Activated CD4-positive, alpha-beta memory T cell treated with anti-CD3 and anti-CD28 coated beads, Interleukin-2, amount 10 ng/mL, durations not matched to agents 7 days and 5 days (primary cell): ENCODE measurements at places on chromosomes 1 and 21.

- H3K4me3 ChIP-seq: no peak overlapping the region
- no peak for DNase-seq
- H3K36me3 ChIP-seq: no peaks in the 10 kb centered on the region
- peaks cover 3% of the 10 kb centered on the region for H3K4me1 ChIP-seq
- peaks cover 17% of the 10 kb centered on the region for H3K27me3 ChIP-seq
These were observed 5.4 kb downstream of the PBX1 start for GRCh38 chr1:164564378-164564777.

DNA sequence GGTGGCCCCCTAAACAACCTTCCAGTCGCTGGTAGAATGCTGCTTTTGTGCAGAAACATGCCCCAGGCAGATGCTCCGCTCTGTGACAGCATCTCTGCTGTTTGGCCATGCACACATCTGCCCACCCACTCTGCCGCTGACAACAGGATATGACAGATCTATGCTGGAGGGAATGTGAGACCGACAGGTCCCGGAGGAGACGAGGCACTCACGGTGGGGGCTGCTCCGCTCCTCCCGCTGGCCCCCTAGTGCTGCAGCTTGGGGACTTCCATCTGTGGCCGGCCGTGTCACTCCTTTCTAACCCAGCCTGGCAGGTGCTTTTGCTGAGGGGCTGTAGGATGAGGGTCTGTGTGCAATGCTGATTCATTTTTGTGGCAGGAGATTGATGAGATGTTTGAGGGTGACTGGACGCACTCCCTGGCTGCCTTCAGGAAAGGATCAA is 49.1 kb upstream of the DMRTB1 start:
- H3K27ac ChIP-seq: no peak overlapping the region
- no peak overlapping the region for H3K4me3 ChIP-seq
- peak; percentile 17 for DNase-seq
- H3K36me3 ChIP-seq: no peaks in the 10 kb centered on the region
- peaks cover 50% of the 10 kb centered on the region for H3K4me1 ChIP-seq

DNA sequence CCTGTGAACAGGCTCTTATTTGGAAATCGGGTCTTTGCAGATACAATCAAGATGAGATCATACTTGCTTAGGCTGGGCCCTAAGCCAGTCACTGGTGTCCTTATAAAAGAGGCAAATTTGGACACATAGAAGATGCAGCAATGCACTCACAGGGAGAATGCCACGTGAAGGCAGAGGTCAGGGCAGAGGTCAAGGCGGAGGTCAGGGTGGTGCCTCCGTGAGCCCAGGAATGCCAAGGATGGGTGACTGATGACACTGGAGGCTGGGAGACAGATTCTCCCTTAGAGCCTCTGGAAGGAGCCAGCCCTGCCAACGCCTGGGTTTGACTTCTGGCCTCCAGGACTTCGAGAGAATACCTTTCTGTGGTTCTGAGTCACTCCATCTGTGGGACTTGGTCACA is 22.8 kb upstream of the C1orf174 start:
- H3K27me3 ChIP-seq: no peaks in the 10 kb centered on the region
- no peak for DNase-seq
- no peak overlapping the region for H3K4me3 ChIP-seq
- H3K4me1 ChIP-seq: peaks cover 15% of the 10 kb centered on the region

- H3K27ac ChIP-seq: no peak overlapping the region
- DNase-seq: no peak
- no peaks in the 10 kb centered on the region for H3K36me3 ChIP-seq
- no peak overlapping the region for H3K4me3 ChIP-seq
These were observed 327.5 kb upstream of the POGK start for GRCh38 chr1:166511761-166512160.

DNA sequence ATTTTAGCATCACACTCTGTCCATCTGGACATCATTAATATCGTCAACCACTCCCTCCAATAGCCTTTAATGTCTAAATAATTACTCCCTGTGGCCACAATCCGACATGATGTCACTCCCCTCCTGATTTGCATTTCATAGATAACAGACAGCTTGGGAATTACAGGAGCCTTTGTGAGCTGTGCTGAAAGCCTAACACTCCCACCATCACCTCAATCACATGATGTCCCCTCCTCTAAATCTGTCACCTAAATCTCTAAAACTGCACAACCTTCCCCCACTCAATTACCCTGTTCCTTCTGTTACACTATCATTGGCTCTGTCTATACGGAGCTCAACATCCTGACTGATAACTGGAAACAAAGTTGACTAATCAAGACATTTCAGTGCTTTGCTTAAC is 14.3 kb downstream of the NHLH2 start:
- H3K27ac ChIP-seq: no peak overlapping the region
- no peak for DNase-seq
- H3K27me3 ChIP-seq: peaks cover 52% of the 10 kb centered on the region
- H3K4me1 ChIP-seq: peaks cover 8% of the 10 kb centered on the region

GRCh38 chr1:204746838-204747442 is 61.4 kb upstream of the LRRN2 start:
- no peak overlapping the region for H3K4me3 ChIP-seq
- H3K27ac ChIP-seq: no peak overlapping the region
- H3K4me1 ChIP-seq: no peaks in the 10 kb centered on the region
- peaks cover 14% of the 10 kb centered on the region for H3K27me3 ChIP-seq
- peak; percentile 52 for DNase-seq
- H3K36me3 ChIP-seq: no peaks in the 10 kb centered on the region

DNA sequence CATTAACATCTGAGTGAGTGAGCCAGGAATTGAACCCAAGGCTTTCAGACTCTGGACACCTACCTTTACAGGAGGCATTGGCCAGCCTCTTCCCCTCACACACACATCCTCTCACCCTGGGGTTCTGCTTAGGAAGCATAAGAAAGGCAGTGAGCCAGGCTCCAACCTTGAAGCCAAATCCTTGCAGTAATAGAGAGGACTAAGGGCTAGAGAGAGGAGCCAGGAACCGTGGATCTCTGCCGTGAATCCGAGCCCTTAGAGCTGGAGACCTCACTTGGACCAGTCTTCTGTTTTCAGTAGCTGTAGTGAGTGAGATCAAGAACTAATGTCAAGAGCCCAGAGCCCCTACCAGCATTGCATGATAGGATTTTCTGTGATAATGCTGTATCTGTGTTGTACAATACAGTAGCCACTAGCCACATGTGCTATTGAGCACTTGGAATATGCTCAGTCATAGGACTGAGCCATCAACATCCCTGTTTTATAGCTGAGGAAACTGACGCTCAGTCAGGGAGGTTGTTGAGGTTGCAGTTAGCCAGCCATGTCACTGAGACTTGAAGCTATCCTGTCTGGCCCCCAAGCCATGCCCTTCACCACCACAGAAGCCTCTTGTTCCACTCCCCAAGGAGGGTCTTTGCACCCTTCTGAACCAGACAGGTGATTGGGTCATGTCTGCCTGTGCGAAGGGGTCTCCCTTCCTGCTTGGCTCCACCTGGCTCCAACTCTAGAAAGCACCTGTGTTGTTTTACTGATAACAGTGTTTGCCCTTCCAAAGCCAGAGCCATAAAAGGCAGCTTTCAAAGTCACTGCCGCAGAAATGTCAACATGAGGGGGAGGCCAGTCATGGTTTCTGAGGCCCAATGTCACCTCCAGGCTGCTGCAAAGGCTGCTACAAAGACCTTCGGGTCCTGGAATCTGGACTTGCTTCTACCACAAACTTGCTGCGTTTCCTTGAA is 101.1 kb upstream of the JUN start:
- no peak overlapping the region for H3K27ac ChIP-seq
- H3K4me1 ChIP-seq: peaks cover 24% of the 10 kb centered on the region
- no peaks in the 10 kb centered on the region for H3K36me3 ChIP-seq
- no peak for DNase-seq
- H3K27me3 ChIP-seq: peaks cover 1% of the 10 kb centered on the region

GRCh38 chr1:190193508-190194115 is 284.1 kb downstream of the BRINP3 start:
- H3K27ac ChIP-seq: no peak overlapping the region
- no peaks in the 10 kb centered on the region for H3K36me3 ChIP-seq
- H3K27me3 ChIP-seq: no peaks in the 10 kb centered on the region
- no peak for DNase-seq
- no peak overlapping the region for H3K4me3 ChIP-seq

GRCh38 chr1:44217809-44218410 is 4.6 kb downstream of the DMAP1 start:
- no peaks in the 10 kb centered on the region for H3K27me3 ChIP-seq
- H3K4me3 ChIP-seq: no peak overlapping the region
- H3K27ac ChIP-seq: no peak overlapping the region

DNA sequence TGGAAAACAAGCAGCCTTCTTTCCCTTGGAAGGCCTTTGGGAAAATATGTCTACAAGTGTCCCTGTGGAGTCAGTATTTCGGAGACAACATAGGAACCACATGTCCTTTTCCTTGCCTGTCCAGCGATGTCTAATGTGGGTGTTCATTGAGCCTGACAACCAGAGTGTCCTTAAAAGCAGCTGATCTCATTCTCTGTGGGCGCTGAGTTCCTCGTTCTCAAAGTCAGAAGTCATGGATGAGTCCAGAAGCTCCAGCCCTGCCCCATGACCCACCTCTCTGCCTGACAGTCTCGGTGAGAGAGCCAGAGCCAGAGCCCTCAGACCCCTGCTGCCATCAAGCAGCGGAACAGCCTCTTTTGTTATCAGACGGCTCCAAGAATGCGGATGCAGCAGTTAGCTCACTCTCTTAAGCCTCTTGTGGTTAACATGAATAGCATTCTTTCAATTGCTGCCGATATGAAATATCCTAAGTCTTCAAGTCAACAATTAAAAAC is 329.2 kb downstream of the TGFB2 start:
- no peaks in the 10 kb centered on the region for H3K4me1 ChIP-seq
- no peaks in the 10 kb centered on the region for H3K36me3 ChIP-seq
- no peak overlapping the region for H3K4me3 ChIP-seq
- no peak for DNase-seq
- no peak overlapping the region for H3K27ac ChIP-seq

- H3K4me1 ChIP-seq: peaks cover 44% of the 10 kb centered on the region
- no peak overlapping the region for H3K27ac ChIP-seq
- H3K27me3 ChIP-seq: no peaks in the 10 kb centered on the region
- no peak overlapping the region for H3K4me3 ChIP-seq
- no peak for DNase-seq
These were observed 13.3 kb upstream of the TRAF3IP3 start for GRCh38 chr1:209742409-209743144.

DNA sequence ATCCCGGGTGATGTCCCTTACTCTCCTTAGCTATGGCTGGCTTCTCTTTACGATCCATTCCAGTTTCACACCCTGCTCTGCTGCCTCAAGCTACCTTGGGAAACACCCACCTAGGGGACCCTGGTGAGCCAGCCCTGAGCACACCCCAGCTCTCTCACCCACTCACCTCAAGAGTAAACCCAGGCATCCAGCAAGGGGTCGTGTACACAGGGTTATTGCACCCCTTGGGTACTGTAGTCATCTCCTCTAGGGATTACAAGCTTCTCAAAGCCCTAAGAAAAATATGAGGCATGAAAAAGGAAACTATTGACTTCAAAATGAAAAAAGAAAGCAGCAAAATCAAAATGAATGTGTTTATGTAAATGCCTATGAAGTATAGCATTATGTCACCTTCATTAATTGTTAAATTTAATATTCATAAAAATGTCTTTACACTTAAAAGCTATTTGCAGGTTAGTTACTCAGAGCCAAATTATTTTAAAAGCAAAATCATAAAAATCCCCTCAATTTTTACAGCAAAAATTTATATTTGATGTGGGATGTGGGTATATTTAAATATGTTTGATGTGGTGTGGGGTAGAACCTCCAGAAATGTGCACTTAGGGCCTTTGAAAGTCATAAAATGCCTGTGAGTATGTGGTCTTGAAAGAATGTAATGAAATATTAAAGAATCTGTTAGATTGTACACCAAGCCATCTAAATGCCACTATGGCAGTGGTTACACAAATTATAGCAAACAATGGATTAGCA is 190.3 kb downstream of the C1orf94 start:
- no peaks in the 10 kb centered on the region for H3K4me1 ChIP-seq
- H3K36me3 ChIP-seq: no peaks in the 10 kb centered on the region
- DNase-seq: no peak
- no peak overlapping the region for H3K27ac ChIP-seq
- no peak overlapping the region for H3K4me3 ChIP-seq

- H3K4me3 ChIP-seq: no peak overlapping the region
- DNase-seq: no peak
- H3K27ac ChIP-seq: no peak overlapping the region
- H3K36me3 ChIP-seq: no peaks in the 10 kb centered on the region
- H3K4me1 ChIP-seq: no peaks in the 10 kb centered on the region
- H3K27me3 ChIP-seq: peaks cover 1% of the 10 kb centered on the region
These were observed 56.2 kb upstream of the RASAL2 start for GRCh38 chr1:178037510-178038253.

- no peaks in the 10 kb centered on the region for H3K36me3 ChIP-seq
- H3K4me3 ChIP-seq: no peak overlapping the region
- no peak for DNase-seq
- H3K4me1 ChIP-seq: peaks cover 20% of the 10 kb centered on the region
- peaks cover 50% of the 10 kb centered on the region for H3K27me3 ChIP-seq
- H3K27ac ChIP-seq: no peak overlapping the region
These were observed 7.0 kb downstream of the INSRR start for GRCh38 chr1:156851779-156852417.

GRCh38 chr1:18924221-18924691 is 21.9 kb upstream of the ALDH4A1 start:
- H3K27me3 ChIP-seq: no peaks in the 10 kb centered on the region
- H3K4me3 ChIP-seq: no peak overlapping the region
- peak; percentile 28 for DNase-seq
- H3K27ac ChIP-seq: peak overlapping the region; percentile 31
- peaks cover 63% of the 10 kb centered on the region for H3K4me1 ChIP-seq

DNA sequence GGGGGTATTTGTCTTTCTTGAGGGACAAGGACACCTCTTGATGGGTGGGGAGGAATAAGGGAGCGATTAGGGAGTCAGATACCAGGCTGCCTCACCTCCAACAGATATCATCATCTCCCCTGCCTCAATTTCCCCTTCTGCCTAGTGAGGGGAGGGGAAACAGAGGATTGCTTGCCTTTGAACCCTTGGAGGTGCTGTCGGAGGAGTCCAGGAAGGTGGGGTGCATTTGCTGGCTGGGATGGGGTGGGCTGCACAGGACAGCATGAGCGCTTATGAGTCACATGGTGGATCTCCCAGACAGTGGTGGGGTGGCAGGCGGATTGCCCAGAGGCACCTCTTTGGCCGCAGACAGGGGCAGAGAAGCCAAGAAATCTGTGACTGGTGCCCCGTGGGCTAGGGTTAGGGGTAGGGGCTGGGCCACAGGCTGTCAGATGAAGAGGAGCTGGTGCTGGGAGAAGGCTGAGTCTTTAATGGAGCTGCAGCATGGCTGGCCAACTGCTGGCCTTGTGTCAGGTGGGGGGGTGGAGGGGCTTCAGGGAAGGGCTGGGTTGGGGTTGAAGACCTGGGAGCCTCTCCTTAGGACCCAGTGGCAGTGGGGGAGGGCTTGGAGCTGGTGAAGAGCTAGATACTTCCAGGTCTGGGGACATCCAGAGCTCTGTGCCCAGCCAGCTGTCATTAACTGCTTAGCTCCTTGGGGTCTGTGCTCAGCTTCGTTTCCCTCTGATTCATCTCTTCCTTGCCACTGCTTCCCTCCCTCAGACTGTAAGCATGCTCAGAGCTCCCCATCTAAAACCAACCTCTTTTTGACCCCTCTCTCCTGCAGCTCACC is 7.0 kb upstream of the ADORA1 start:
- no peak overlapping the region for H3K27ac ChIP-seq
- H3K27me3 ChIP-seq: peaks cover 70% of the 10 kb centered on the region
- DNase-seq: no peak
